ENCODE measurements at places on chromosomes 1 and 21.

- DNase-seq: no peak
Observed at GRCh38 chr21:33977017-33977720, 61.6 kb upstream of the ATP5PO start.

DNA sequence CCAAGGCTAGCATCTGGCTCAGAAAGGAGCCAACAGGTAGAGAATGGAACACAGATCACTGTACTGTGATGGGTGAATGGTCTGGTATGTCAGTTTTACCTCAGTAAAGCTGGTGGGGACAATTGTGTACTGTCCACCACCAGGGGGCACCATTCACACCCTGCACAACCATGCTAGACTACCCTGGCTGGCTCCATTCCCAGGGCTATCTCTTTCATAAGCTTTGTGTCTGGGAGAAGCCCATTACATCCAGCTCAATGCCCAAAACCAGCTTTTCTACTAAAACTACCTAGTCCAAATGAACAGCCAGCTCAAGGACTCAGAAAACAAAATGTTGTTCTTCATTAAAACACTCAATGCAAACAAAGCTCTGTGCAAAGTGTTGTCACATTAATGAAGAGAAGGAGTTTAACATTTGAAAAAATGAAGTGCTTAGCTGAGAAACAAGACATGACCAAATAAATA lies 62.0 kb upstream of the RASAL2 start:
- DNase-seq: peak; percentile 77

DNA sequence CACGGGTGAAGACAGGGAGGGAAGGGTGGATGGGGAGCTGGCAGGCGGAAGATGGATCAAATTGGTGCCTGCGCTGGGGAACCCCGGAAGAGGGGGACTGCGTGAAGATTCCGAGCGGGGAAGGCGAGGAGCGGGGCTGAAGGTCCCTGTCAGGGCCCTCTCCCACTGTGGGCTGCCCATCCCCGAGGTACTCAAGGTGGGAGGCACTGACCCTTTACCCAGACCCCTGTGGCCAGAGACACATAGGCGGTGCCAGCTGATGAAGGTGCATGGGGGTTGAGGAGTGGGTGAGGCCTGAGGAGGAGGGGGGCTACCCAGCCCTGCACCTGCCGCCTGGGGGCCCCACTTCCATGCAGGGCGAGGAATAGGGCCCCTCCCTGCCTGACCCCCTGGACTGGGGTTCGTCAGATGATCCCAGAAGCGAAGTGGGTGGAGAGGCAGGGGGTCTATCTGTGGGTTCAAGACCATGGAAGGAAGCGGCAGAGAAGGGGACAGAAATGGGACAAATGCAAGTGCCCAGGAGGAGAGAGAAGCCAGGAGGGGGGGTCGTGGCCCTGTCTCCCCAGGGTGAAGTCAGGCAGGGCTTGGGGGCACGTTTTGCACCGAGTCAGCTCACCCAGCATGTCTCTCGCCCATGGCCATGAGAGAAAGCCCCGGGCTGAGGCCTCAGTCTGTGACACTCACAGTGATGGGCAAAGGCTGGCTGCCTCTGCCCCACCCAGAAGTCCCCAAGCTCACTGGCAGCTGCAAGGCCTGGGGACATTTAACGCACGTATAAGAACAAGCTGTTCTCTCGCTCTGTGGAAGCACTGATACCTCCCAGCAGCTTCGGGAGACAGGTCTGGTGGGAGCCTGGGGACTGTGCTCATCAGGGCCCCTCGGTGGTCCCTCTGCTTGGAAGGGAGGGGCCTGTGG lies 7.0 kb upstream of the MMEL1 start:
- DNase-seq: no peak

DNA sequence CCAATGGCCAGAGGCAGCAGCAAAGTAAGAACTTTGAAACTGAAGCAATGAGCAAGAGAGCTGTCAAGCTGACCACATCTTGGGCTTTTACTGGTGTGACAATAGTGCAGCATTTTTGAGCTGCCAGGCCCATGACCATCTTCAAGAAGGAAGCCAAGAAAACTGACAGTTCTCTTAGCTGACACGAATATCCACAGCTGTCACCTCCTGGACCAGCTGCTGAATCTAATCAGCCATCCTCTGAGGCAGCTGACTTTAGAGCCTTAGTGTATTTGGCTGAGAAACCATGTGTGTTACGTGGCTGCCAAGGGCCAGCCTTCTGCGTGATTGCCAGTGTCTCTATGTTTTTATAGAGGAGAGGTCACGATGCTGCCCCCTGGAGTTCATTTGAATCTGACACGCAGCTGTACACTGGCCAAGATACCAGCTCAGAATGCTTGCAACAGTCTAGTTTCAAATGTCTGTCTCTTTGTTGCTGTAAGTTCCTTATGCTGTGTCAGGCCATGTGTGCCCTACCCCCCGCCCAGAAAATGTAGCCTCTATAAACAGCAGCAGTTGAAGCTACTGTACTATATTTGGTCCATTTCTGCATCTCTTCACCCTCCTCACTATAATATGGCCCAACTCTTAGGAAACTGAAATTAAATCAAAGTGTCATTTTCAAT lies 39.7 kb downstream of the PALMD start:
- DNase-seq: no peak

DNA sequence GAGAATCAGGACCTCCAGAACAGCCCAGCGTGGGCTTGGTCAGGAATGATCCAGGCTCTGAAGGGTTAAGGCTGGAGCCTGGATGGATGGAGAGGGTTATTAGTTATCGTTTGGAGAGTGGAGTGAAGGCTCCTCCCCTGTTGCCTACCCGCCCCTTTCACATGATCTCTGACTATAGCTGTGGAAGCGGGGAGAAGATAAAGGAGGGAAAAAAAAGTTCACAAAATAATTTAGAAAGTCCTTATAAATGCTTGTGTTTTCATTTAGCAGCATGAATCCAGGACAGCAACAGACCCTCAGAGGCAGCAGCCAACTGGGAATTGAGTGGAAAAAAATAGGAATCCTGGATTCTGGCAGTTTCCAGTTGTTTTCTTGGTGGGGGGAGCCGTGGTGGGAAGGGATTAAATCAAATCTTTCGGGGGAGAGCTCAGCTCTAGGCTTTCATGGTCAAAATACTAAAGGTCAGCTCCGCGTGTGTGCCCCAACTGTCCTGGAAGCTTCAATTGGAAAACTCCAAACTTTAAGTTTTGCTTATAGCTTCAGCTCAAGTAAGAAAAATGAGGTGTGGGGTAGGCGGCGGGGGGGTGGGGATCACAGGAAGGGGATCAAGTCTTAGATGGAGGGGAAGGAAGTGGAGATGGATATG lies 595 bp upstream of the DDR2 start:
- DNase-seq: no peak

DNA sequence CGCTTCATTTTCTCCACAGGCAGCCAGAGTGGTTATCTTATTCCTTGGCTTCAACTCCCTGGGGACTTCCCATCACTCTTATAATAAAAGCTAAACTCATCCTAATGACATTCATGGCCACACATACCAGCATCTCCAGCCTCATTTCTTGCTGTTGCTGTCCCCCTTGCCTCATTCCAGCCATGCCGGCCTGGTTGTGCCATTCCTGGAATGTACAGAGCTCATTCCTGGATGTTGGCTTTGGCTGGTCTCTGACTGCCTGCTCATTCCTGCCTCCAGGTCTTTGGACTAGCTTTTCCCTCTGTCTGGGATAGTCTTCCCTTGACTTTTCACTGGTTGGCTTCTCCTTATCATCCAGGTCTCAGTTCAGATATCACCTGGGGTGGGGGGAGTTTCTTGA lies 2.4 kb upstream of the PEF1 start:
- DNase-seq: no peak

- no peak for DNase-seq
Observed at GRCh38 chr21:15433091-15433490, 296.7 kb upstream of the USP25 start.

DNA sequence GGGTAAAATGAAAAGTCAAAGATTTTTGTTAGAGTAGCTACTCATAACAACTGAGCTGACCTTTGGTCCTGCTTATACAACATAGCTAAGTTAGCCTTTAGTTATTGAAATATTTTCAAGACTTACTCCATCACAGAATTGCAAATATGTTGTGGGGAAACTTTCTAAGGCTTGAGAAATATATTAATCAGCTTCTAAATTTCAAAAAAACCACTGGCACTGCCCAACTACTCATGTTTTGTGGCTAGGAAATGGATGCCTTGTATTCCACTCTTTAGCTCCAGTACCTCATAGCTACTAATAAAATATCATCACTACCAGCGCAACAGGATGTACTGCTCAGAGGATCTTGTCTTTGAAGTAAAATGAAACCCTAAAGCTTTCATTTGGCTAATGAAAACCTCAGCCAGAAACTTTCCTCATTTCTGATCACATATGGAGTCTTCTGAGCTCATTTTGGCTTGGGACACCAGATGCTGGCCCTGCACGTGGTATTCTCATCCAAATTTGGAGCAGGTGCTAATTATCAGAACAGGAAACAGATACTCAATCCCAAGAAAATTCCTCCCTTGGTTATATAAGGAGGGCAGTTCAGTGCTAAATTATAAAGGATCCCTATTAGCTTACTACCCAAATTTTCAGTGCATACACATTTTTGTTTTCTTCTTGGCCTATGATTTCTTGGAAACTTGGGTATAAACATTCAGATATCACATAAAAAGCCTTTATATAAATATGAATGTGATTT lies 690.7 kb downstream of the ADGRL2 start:
- no peak for DNase-seq

- no peak for DNase-seq
Observed at GRCh38 chr21:15219039-15219438, 154.2 kb upstream of the NRIP1 start.

- DNase-seq: no peak
Observed at GRCh38 chr1:27122652-27123051, 32.3 kb downstream of the SLC9A1 start.

DNA sequence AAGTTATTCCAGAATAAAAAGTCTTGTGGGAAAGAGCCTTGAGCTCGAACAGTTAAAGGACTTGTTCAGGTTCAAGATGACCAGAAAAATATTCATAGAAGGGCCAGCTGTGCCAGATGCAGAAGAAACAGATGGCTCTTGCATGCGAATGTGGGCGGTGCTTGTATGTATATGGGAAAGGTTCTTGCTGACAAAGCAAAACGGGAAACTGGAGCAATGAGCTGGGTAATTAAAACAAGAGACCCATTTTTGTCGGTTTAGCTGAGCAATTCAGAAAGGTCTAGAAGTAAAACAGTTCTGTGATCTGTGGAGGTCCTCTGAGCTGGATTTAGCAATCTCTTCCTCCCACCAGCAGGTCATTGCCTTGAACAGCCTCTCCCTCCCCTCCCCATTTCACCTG lies 107.2 kb upstream of the MARK1 start:
- no peak for DNase-seq

DNA sequence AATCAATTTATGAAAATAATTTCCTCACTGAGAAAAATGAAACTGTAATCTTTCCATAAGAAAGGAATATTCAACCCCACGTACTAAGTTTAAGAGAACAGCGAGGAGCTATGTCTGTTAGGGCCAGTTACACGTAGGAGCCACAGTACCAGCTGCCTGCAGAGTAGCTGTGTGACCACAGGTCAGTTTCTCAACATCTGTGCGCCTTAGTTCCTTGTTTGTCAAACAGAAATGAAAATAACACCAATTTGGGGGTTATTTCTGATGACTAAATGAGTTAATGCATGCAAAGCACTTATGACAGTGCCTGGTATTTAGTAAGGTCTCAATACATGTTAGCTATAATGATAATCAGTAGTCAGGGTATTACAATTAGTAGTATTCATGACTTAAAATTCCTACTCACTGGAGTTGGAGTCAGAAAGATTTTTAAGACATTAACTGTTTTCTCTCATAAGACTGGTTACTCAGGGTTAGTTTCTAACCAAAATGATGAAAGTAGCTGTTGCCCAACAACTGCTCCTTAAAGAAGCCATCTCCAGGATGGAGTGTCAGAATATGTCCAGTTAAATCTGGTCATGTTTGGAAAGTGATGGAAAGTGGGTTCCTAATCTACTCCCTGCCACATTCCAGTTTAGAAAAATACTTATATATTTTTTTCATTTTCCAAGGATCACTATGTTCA lies 85.8 kb upstream of the ZNF648 start:
- no peak for DNase-seq

GRCh38 chr1:108045460-108045859 lies 80.5 kb upstream of the VAV3 start:
- no peak for DNase-seq

DNA sequence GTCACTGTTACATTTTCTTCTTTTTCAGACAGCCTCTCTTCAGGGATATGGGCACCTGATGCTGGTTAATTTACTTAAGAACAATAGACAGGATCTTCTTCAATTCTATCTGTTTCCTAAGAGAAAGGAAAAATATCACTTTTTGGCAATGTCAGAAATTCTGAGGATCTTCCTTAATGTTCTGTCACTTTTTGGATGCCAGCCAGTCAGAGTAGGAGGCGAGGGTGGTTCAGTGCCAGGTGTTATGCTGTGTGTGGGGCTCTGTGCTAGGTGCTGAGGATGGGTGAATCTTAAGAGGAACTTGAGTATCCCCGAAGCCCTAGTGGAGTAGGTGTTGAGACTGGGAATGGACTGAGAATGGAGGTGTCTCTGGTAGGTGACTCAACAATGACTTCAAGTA lies 133.5 kb downstream of the UCK2 start:
- DNase-seq: no peak

DNA sequence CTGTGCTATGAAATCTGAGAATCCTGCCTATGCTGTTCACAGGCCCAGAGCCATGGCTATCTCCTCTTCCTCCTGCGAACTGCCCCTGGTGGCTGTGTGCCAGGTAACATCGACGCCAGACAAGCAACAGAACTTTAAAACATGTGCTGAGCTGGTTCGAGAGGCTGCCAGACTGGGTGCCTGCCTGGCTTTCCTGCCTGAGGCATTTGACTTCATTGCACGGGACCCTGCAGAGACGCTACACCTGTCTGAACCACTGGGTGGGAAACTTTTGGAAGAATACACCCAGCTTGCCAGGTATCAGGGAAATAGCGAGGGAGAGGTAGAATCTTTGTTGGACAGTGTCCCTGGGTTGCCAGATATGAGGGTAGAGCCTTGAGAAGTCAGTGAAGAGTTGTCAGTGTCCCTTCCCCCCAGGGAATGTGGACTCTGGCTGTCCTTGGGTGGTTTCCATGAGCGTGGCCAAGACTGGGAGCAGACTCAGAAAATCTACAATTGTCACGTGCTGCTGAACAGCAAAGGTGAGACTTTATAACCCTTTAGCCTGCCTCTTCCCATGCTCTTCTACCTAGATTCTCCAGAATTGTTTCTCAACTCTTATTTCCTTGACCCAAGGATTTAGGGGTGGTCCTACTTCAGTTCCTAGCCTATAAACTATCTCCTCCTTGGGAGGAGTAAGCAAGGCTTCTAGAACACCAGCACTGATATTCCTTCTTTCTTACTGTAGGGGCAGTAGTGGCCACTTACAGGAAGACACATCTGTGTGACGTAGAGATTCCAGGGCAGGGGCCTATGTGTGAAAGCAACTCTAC lies 1.4 kb downstream of the NIT1 start:
- DNase-seq: no peak

GRCh38 chr1:241730031-241730430 lies 78.0 kb downstream of the WDR64 start:
- no peak for DNase-seq

DNA sequence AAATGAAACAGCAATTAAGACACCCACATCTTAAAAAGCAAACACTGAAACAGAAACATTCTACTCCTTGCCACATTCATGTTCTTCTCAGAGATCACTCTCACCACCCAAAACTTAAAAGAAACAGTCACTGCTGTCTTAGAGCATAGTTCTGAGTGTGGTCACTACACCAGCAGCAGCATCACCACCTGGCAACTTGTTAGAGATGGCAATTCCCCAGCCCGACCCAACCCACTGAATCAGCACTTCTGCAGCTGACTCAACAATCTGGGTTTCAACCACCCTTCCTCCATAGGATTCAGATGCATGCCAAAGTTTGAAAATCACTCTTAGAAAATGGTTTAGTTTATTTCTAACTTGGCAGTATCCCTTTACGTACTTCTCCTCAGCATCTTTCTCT lies 126.1 kb downstream of the CDC42BPA start:
- no peak for DNase-seq

GRCh38 chr1:84467298-84467697 lies 11.8 kb upstream of the RPF1 start:
- no peak for DNase-seq
